ENCODE measurements at places on chromosomes 7 and 10. TPM values are rescaled to one million over a fixed set of nuclear protein-coding genes. Genes with fewer than 3 reads are reported as not detected.

The CALY gene
- not detected for total RNA-seq

GRCh38 chr10:129850316-129850715 is 113.8 kb downstream of the EBF3 start:
- no peak for DNase-seq

The ACBD7 gene
- total RNA-seq = 1.7 TPM

DNA sequence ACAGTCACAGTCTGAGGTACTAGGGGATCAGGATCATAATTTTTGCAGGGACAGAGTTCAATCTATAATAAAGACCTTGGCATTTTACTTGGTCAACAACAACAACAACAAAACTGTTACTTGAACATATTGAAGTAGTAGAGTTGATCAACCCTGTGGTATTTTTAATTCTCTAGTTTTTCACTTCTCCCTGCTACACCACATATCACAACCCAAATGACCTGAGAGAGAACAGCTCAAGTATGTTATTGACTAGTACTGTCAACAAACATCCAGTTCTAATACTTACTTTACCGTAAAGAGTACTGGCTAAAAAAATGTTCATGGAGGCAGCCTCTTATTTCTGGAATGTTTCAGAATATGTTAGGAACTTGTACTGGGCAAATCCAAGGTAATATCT is 90.5 kb upstream of the FAM3C start:
- no peak for DNase-seq

GRCh38 chr7:37052705-37053104 is 328.4 kb upstream of the AOAH start:
- DNase-seq = peak; percentile 52

GRCh38 chr7:128122576-128123290 is 91.5 kb upstream of the LRRC4 start:
- peak; percentile 11 for DNase-seq

- no peak for DNase-seq
Observed at GRCh38 chr10:70982443-70982842, 94.1 kb upstream of the PCBD1 start.

DNA sequence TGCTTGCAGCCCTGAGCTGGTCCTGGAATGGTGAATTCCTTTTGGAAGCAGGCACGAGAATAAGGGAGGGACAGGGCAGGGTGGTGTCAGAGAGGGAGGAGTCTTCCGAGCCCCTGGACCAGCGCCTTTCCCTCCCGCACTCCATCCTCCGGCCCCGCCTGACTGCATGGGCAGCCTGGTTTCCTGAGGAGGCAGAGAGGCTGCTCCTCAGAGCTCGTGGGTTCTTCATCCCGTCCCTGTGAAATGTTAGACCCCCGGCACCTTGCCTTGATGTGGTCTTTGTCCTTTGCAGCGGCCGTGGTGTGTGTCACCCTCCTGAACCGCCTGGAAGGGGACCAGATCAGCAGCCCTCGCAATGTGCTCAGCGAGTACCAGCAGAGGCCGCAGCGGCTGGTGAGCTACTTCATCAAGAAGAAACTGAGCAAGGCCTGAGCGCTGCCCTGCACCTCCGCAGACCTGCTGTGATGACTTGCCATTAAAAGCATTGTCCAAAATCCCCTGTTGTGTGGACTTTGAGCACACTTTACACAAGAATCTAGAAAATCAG is 18.9 kb downstream of the UPP1 start:
- DNase-seq = no peak

The BTBD16 gene
- not detected for total RNA-seq

GRCh38 chr10:91564508-91564907 is 68.4 kb downstream of the PPP1R3C start:
- DNase-seq = no peak

- DNase-seq = no peak
Observed at GRCh38 chr7:82985144-82985802, 177.4 kb downstream of the PCLO start.

DNA sequence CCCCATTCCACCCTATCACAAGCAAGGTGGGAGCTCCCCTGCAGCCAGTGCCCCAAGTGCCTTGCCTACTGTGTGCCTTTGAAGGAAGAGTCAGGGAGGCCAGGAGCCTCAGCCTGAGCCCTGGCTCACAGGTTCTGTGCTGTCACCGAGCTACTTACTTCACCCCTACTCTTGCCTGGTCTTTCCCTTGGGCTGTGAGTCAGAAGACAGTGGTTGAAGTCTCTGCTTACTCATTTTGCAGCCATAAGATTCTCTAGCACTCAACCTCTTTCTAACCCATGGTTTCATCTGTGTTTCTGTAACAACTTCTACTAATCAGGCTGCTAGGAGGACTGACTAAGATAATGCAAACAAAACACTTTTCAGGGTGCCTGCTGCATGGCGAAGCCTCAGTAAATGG is 114.5 kb downstream of the PLCE1 start:
- no peak for DNase-seq

The LMOD2 gene
- not detected for total RNA-seq

DNA sequence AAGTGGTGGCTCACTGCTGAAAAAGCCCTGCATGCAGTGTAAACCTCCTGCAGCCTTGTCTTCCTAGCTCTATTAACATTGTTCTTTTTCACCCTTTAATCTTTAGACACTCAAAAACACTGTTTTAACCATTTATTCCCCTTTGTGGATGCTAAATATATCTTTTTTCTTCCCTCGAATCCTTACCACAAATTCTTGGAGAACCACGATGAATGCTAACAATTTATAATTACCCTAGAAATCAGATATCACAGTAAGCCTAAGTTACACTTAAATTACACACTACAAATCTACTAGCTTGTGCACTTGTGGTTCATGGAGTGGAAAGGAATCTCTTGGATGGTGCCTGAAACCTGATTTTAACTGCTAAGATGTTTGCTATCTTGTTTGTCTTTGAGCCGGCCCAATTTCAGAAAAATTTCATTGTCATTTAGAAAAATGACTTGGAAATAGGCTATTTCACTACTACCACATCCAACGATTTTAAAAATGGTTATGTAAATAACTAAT is 125.1 kb upstream of the NOBOX start:
- DNase-seq = peak; percentile 17

DNA sequence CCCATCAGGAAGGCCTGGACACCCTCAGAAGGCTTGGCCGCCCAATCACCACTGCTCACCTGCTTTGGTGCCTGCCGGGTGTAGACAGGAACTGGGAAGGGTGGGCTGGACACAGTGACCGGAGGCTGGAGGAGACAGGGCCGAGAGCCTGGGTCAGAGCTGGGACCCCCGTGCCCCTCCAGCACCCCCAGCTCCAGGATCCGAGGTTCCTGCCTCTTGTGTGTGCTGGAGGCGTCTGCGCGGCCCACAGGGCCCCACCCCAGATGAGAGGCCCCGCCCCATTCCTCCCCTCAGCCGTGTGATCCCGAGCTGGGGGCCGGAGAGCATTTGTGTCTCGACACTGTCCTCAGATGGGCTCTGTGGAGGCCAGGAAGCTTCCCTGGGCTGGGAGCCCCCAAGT is 9.4 kb downstream of the ADAM8 start:
- DNase-seq = no peak

GRCh38 chr7:144975882-144976281 is 140.0 kb upstream of the TPK1 start:
- peak; percentile 18 for DNase-seq

DNA sequence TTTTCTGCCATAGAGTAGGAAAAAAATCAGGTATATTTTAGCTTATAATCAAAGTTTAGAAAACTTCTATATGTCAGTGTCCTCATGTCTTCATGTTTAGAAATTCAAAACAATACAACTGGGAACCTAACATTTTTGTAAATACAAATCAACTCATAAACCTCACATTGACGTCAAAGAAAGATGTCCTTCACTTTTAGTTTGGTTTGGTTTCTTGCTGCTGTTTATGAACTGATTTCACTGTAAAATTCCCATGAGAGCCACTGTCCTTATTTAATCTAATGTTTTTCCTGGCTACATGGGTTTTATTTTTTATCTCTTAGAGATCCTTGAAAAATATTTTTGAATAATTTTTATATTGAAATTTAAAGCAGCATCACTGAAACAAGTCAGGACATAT is 208.4 kb downstream of the DYNC1I1 start:
- no peak for DNase-seq

DNA sequence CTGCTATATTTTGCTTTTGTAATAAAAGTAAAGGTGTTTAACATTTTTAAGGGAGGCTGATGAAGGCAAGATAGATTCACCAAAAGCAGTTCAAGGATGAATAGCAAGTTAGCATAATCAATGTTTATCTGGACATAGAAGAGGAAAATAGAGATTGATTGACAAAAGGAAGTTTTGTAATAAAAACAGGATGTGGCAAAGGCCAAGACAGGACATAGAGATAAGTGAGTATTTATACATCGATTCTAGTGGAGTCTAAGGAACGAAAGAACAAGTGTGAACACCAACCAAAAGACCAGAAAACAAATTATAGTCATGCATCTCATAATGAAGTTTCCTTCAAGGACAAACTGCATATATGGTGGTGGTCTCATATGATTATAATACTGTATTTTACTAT is 123.8 kb downstream of the CCDC71L start:
- no peak for DNase-seq

DNA sequence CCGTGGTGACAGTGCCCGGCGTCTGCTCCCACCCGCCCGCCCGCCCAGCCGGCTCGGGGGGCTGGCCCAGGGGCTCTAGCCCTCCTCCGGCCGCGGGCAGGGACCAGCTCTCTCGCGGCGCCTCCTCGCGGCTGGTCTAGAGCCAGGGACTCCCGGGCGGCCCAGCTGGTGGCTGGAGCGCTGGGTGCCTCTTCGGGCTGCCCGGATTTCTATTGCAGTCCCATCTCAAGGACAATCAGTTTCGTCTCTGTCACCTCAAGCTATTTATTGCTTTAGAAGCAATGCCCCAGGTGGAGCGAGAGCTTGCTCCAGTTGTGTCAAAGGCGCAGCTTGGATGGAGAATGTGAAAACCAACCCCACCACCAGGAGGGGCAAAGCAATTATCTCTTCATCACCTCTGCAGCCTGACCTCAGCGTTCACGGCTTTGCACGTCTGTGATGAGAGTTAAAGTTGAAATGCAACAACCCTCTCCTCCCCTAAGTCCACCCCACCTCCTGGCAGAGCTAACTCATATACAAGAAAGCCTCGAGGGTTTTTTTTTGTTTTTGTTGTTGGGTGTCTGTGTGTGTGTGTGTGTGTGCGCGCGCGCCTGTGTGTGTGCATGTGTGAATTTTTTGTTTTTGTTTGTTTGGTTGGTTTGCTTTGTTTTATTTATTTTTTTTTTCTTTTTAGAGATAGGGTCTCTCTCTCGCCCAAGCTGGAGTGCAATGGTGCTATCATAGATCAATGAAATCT is at the start of gene ITGA8:
ITGA8 (minus strand) TSS at position 24 of the 736 bp plus-strand sequence. CDS start 151 bp downstream, outside the sequence.
- peak; percentile 42 for DNase-seq

GRCh38 chr7:20713792-20714191 is 72.9 kb downstream of the SP8 start:
- peak; percentile 41 for DNase-seq

- DNase-seq = no peak
Observed at GRCh38 chr10:1141701-1142100, 85.5 kb downstream of the WDR37 start.

DNA sequence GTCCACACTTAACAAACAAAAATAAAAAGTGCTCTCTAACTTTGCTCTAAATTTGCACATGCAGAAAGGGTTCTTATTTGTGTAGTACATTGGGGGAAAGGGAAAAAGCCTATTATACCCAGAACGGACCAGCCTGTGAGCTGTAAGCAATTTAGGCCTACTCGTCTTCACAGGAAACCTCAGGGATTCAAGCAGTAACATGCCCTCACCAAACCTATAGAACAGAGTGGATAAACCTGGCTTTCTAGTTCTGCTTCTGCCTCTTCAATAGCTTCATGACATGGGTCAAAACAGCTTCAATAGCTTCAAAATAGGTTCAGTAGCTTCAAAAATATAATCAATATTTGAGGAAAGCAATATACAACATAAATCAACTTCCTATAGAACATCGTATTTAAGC is 163.7 kb downstream of the ARL4A start:
- no peak for DNase-seq

DNA sequence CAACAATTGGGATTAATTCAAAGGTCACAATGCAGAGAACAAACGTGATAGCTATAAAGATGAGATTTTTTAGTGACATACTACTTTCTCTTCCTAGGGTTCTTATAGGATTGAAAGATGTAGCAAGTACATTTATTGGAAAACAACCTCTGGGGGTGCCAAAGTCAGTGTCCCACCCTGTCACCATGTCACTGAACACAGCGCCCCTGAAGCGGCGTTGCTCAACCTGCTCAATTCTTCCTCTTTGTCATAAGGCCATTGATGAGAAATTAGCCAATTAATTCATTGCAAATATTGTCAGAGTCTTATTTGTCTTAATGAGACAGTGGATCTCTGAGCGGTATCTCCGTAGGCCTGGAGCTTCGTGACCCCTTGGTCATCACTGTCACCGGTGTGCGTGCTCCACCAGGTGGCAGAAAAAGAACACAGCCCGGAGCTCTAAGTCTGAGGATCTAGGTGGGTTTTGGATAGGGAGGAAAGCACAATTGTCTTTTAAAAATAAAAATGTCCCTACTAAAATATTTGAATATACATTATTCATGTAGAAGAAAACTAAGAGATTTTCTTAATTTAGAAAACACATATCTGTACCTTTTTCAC is 362.6 kb downstream of the PAXIP1 start:
- no peak for DNase-seq

DNA sequence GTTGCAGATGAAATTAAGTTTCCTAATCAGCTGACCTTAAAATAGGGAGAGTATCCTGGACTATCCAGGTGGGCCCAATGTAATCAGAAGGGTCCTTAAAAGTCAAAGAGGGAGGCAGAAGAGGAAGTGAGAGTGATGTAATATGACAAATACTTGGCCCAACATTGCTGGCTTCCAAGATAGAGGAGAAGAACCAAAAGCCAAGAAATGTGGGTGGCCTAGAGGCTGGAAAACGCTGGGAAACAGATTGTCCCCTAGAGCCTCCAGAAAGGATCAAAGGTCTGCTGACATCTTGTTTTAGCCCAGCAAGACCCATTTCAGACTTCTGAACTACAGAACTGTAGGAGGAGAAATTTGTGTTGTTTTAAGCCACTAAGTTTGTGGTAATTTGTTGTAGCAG is 79.7 kb upstream of the NOBOX start:
- no peak for DNase-seq

DNA sequence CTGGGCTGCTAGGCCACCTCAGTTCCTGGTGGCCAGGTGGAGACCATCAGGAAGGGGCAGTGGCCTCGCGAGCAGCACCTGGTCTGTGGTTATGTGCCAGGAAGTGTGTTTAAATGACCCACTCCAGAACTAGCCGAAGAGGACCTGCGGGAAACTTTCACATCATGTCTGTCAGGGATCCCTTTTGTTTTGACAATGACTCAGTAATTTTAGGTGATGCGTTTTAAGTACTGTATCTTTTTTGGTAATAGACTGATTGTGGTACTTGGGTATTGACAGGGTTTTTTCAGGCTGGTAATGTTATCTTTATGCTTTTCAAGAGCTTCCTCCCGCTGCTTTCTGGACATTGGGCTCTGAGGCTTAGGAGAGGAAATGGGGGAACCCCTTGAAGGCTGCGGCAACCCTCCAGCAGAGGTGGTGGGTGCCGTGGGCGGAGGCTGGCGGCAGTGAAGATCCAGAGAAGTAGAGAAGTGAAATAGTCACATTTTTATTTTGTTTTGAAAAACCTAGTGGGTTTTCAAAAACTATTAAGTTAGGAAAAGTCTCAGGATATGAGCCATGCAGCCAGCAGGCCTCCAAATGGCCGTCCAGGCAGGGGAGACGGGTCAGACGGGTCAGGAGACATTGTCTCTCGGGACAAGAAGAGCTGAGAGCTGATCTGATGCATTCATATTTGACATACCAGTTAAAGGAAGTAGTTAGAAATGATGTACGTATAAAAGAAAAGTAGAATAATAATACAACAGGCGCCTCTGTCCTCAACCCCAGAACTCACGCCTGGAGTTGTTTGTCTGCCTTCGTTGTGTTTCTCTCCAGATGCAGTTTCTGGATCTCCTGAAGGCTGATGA is 27.7 kb downstream of the PPP2R2D start:
- DNase-seq = no peak

The JAZF1 gene
- total RNA-seq = 13.3 TPM

The FBXO24 gene
- not detected for total RNA-seq
